Glomerular endothelial cell (primary cell): ENCODE measurements at places on chromosomes 1 and 21. TPM values are rescaled to one million over a fixed set of nuclear protein-coding genes. Genes with fewer than 3 reads are reported as not detected.

IFFO2 gene
- 34.4 and 36.6 TPM in 2 replicates for total RNA-seq

AGO1 gene
- total RNA-seq: 20.3 and 22.6 TPM in 2 replicates

CRYAA gene
- total RNA-seq: not detected in 2 replicates

NUF2 gene
- total RNA-seq: 1.8 and 8.0 TPM in 2 replicates

SPRR2F gene
- total RNA-seq: not detected in 2 replicates

FAM151A gene
- not detected in 2 replicates for total RNA-seq

NPR1 gene
- total RNA-seq: 4.2 and 13.0 TPM in 2 replicates

SYPL2 gene
- total RNA-seq: not detected in 2 replicates

PTGER3 gene
- total RNA-seq: 0.05 and 0.06 TPM in 2 replicates

CCDC30 gene
- 0.34 and 0.64 TPM in 2 replicates for total RNA-seq

RNU1-2 gene
- total RNA-seq: under 0.01 TPM in 2 replicates
